ENCODE measurements at places on chromosomes 1 and 21.

DNA sequence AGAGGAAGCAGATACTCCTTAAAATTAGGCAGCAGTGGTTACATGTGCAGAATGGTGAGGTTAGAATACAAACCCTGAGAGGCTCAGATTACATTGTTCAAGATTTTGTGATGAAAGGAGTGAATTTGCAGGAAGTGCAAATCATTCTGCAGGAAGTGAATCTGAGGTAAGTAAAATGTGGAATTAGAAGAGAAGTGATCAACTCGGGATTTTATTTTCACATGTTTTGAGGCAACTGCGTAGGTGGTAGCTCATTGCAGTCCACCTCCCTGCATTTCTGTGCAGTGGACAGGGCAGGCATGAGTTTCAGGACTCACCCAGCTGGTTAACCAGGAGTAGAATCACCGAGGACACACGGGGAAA, 2.1 kb upstream of the PLA2G2C start:
- DNase-seq: no peak

- no peak for DNase-seq
Measured at GRCh38 chr21:15023776-15024175, 41.0 kb downstream of the NRIP1 start.

GRCh38 chr1:161153176-161153575, 602 bp upstream of the UFC1 start:
- DNase-seq: no peak

DNA sequence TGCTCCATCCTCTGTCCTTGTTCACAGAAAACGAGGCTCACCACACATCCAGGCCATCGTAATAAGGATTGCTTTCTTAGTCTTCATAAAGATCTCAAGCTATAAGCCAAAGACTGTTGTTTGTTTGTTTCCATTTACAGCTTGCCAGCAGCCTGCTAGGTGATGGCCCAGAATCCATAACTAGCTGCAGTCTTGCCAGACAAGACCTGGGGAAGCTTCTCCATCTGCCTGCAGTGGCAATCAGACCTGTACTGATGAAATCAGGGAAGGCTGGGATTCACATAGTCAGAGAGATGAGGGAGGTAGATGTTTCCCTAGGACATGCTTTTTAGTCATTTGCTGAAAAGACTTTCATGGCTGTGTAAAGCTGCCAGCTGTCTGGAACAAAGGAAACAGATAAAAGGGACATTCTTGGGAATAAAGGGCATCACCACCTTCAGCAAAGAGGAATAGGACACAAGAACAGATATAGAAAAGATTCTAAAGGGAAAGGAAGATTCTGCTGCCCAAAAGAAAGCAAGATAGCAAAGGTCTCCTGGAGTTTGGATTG, 51.0 kb downstream of the MT1HL1 start:
- no peak for DNase-seq

GRCh38 chr1:43747736-43748135, 40.4 kb downstream of the ST3GAL3 start:
- no peak for DNase-seq

- DNase-seq: no peak
Measured at GRCh38 chr1:115893545-115893944, 52.6 kb upstream of the NHLH2 start.

All from CD4-positive, alpha-beta T cell treated with Interferon gamma for 1 hour (primary cell).